T-cell (primary cell): ENCODE measurements at places on chromosomes 5 and 9.
A peak's percentile ranks its signal among the peaks of the same experiment; 100 is the strongest.

- DNase-seq, result peak; percentile 60
- H3K4me3 ChIP-seq, result peak overlapping the region; percentile 89
- peaks cover 46% of the 10 kb centered on the region for H3K27me3 ChIP-seq
- no peaks in the 10 kb centered on the region for H3K36me3 ChIP-seq
- peak overlapping the region; percentile 20 for H3K27ac ChIP-seq
These were observed 3.8 kb downstream of the IER5L start for GRCh38 chr9:129174102-129174723.

DNA sequence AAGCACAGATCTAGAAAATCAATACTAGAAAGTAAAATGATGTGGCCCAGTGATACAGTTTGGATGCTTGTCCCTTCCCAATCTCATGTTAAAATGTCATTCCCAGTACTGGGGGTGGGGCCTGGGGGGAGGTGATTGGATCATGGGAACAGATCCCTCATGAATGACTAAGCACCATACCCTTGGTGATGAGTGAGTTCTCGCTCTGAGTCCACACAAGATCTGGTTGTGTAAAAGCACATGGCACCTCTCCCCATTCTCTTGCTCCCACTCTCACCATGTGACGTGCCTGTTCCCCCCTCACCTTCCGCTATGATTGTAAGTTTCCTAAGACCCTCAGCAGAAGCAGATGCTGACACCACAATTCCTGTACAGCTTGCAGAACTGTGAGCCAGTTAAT, 234.2 kb upstream of the CDH6 start:
- H3K4me1 ChIP-seq, result no peaks in the 10 kb centered on the region
- no peaks in the 10 kb centered on the region for H3K27me3 ChIP-seq
- H3K36me3 ChIP-seq, result no peaks in the 10 kb centered on the region
- no peak for DNase-seq

DNA sequence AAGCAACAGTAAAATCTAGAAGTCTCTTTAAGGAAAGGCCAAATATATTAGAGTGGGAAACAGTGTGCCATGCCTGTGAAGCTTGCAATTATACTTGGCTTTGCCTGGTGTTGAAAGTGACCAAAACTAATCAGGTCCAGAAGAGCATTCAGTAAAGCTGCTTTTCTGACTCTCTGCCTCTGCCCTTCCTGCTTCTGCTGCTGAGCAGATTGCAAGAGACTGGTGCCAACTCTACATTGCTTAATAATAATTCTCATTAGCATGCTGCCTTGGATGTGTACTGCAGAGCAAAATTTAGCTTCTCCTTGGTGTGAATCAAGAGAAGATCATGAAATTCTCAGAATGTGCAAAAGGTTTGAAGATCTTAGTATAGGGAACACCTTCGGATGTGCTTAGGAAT, 120.4 kb upstream of the RFX3 start:
- no peaks in the 10 kb centered on the region for H3K27me3 ChIP-seq
- no peak overlapping the region for H3K4me3 ChIP-seq
- no peak for DNase-seq

- H3K36me3 ChIP-seq, result no peaks in the 10 kb centered on the region
- H3K27me3 ChIP-seq, result no peaks in the 10 kb centered on the region
- H3K4me3 ChIP-seq, result no peak overlapping the region
- DNase-seq, result no peak
- no peak overlapping the region for H3K27ac ChIP-seq
These were observed 439.0 kb downstream of the CSNK1G3 start for GRCh38 chr5:123950701-123951581.

DNA sequence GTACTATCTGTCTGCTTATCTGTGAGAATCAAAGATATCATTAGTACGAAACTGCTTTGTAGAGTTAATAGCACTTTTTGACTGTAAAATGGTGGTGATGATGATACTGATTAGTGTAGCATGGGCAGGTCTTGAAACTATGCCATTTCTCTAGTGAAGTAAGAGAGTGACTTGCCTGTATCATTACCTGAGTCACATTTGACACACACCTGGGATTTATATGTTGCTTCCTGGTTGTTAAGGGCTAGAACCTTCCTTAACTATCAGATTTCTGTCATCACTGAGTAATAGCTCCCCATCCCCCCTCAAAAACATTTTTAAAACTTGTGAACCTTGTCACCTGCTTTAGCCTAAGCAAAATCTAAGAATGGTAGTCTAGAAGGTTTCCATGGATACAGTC, 135.6 kb upstream of the RORB start:
- H3K27ac ChIP-seq, result no peak overlapping the region
- H3K4me1 ChIP-seq, result no peaks in the 10 kb centered on the region
- H3K27me3 ChIP-seq, result no peaks in the 10 kb centered on the region
- no peak overlapping the region for H3K4me3 ChIP-seq
- no peak for DNase-seq

- no peaks in the 10 kb centered on the region for H3K36me3 ChIP-seq
- H3K4me1 ChIP-seq, result peaks cover 50% of the 10 kb centered on the region
- no peaks in the 10 kb centered on the region for H3K27me3 ChIP-seq
- peak; percentile 70 for DNase-seq
- H3K27ac ChIP-seq, result no peak overlapping the region
These were observed 3.0 kb upstream of the DNAJB5 start for GRCh38 chr9:34986540-34987047.

- no peaks in the 10 kb centered on the region for H3K4me1 ChIP-seq
- H3K27me3 ChIP-seq, result peaks cover 14% of the 10 kb centered on the region
- DNase-seq, result no peak
These were observed 59.4 kb downstream of the ZNF354C start for GRCh38 chr5:179119415-179120170.

DNA sequence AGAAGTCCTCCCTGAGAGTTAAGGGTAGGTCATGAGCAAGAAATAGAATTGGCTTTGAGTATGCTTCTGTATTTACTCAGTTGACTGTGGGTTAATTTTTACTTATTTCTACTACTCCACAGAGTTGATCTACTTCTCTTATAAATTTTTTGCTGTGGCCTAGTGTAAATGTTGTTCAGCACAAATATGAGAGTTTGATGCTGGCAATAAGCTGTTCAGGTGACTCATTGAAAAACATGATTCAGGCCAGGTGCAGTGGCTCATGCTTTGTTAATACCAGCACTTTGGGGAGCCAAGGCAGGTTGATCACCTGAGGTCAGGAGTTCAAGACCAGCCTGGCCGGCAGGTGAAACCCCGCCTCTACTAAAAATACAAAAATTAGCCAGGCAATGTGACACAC, 4.5 kb upstream of the CDK7 start:
- H3K27me3 ChIP-seq, result no peaks in the 10 kb centered on the region
- H3K4me1 ChIP-seq, result peaks cover 3% of the 10 kb centered on the region
- H3K27ac ChIP-seq, result no peak overlapping the region
- no peak for DNase-seq
- no peak overlapping the region for H3K4me3 ChIP-seq

DNA sequence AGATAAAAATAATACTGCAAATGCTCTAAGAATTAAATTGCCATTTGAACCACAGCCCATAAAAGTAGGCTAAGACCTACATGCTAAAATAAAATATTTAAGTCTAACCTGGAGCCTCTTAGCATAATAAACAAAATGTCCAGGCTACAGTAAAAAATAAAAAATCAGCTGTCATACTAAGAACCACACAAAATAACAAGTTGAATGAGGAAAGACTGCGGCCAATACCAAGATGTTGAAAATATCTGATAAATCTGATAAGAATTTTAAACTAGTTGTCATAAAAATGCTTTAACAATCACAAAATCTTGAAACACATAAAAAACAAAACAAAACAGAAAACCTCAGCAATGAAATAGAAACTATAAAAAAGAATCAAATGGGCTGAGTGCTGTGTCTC, 336.9 kb upstream of the MSX2 start:
- H3K36me3 ChIP-seq, result no peaks in the 10 kb centered on the region
- no peaks in the 10 kb centered on the region for H3K27me3 ChIP-seq
- no peak overlapping the region for H3K27ac ChIP-seq
- no peak overlapping the region for H3K4me3 ChIP-seq
- no peaks in the 10 kb centered on the region for H3K4me1 ChIP-seq

- H3K27ac ChIP-seq, result no peak overlapping the region
- H3K4me1 ChIP-seq, result no peaks in the 10 kb centered on the region
- no peak overlapping the region for H3K4me3 ChIP-seq
- DNase-seq, result no peak
- no peaks in the 10 kb centered on the region for H3K36me3 ChIP-seq
These were observed 15.3 kb downstream of the NFIB start for GRCh38 chr9:14298601-14299022.
